ENCODE measurements at places on chromosomes 2 and 18. TPM values are rescaled to one million over a fixed set of nuclear protein-coding genes. Genes with fewer than 3 reads are reported as not detected.

The KIAA2012 gene
- polyA plus RNA-seq = not detected

The APCDD1 gene
- 40.4 TPM for polyA plus RNA-seq

The LBX2 gene
- 0.64 TPM for polyA plus RNA-seq

The POMC gene
- 6.1 TPM for polyA plus RNA-seq

The KRTCAP3 gene
- polyA plus RNA-seq = 0.51 TPM

All from heart right ventricle (tissue), 16 donors.